ENCODE measurements at places on chromosomes 3 and 15.

DNA sequence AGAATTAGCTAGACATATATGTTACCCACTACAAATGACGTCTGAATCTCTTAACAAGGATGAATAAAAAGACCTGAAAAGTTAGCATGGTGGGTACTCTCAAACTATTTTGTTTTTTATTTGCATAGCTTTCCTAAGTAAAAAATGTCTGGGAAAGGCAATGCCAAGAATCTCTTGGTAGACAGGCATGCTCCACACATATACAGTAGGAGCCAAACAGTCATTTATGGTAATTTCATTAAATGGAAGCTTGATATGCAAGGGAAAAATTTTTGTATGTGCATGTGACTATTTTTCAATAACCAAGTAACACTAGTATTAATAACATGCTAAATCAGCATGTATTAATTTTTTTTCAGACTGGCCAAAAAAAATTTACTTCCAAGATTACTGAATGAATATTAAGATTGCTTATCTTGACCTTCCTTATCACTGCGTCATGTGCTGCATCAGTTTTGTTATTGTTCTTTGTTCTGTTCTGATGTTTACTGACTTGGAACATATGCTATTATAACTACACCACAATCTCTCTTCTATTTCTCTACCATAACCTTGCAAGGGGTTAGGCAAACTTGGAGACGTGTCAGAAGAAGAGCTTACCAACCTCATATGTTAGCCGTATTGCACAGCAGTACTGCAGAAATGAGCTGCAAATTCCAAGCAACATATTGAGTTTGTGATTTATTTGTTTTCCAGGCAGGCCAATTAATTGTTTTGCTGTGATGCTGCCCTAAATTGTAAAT lies 255.3 kb downstream of the RBMS3 start:
- DNase-seq: no peak

DNA sequence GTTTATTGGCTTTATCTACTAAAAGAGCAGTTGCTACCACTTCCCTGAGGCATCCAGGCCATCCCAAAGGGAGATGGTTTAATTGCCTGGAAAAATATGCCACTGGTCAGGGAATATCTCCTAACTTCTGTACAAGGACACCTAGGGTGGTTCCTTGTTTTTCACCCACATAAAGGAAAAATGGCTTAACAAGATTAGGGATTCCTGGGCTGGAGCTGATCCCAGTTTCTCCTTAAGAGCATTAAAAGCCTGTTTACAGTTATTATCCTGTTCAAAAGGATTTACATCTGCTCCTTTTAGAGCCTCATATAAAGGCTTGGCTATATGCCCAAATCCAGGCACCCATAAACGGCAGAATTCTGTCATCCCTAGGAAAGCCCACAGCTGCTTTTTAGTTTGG lies 70.2 kb upstream of the WNT7A start:
- DNase-seq: no peak

DNA sequence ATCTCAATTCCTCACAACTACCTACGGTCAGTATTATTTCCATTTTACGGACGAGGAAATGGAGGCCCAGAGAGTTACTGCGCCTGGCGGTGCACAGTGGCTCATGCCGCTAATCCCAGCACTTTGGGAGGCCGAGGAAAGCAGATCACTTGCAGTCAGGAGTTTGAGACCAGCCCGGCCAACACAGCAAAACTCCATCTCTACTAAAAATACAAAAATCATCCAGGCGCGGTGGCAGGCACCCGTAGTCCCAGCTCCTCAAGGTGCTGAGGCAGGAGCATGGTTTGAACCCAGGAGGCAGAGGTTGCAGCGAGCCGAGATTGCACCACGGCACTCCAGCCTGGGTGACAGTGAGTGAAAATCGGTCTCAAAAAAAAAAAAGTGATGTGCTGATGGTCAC lies 187.3 kb downstream of the XXYLT1 start:
- no peak for DNase-seq

DNA sequence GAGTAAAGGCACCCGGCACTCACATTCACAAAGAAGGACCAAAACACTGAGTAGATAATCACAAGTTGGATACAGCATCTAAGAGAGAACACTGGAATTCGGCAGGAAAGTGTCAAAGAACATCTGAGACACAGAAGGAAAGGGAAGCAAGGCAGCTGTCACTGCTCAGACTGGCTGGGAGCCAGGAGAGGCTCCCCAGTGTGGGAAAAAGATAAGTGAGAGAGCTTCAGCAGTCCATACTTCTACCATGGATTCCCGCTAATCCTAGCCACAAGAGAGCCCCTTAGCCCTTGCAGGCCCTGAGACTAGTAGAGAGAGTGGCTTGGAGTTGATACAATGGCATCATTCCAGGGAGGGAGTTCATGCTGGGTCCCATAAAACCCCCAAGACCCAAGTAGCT lies 36.7 kb upstream of the CP start:
- no peak for DNase-seq

DNA sequence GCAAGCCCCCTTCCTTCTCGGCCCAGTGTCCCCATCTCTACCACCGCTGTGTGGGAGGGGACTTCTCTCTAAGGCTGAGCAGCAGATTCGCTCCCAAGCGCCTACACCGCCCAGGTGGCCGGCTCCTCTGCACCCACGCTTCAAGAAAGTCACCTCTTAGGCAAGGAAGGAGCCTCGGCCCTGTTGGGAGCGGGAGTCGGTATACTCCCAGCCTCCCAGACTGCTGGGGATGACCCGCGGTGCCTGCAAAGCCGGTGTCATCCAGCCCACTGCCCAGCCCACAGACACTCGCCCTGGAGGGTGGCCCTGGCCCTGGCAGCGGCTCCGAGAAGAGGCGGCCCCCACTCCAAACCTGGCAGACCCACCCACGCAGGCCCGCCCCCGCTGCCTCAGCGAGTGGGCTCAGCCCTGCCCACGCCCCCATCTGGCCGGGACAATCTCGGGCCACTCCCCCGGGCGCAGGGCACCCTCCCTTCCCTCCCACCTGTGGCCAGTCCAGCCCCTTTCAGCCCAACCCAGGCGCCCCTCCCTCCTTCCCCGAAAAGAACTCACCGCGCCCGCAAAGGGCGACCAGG lies 396 bp downstream of the CHRNB4 start:
- no peak for DNase-seq

GRCh38 chr3:118811236-118811732 lies 223.4 kb downstream of the IGSF11 start:
- DNase-seq: no peak

DNA sequence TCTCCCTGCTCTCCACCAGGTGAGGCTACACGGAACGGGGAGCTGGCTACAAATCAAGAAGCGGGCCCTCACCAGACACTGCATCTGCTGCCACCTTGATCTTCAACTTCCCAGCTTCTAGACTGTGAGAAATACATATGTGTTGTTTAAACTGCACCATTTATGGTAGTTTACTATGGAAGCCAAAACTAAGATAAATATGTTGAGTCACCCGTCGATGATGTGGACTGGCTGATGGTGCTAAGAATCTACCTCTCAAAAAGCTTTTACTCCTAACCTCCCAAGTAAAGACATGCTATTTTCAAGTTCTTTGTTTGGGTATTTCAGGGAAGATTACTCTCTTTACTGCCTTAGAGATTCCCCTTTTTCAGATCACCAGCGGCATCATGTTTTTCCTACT lies 110.9 kb downstream of the VGLL3 start:
- no peak for DNase-seq

- no peak for DNase-seq
These were observed 24.0 kb downstream of the MEF2A start for GRCh38 chr15:99589801-99590200.

- DNase-seq: no peak
These were observed 48.8 kb downstream of the PDE8A start for GRCh38 chr15:85030301-85030929.

- DNase-seq: no peak
These were observed 40.6 kb upstream of the NMNAT3 start for GRCh38 chr3:139718415-139718814.

- no peak for DNase-seq
These were observed 105.8 kb upstream of the ETV5 start for GRCh38 chr3:186214670-186215069.

DNA sequence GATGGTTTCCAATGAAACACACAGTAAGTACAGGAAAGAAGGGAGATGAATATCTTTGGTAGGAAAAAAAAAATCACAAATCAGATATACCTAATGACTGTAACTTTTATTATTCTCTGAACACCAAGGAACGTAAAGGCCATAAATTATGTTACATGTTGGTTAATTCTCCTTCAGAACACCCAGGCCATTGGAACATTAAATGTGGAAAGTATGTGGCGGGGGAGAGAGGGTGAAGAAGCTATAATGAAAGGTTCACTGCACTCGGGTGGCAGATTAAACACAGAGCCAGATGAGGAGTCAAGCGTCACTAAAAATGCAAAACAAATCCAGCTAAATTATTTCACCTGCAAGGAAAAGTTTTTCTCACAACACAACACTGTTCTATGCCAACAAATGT lies 193.8 kb downstream of the FHIT start:
- DNase-seq: no peak
